ENCODE measurements at places on chromosomes 5 and 9.

- DNase-seq, result no peak
Observed at GRCh38 chr5:157596487-157596886, 20.9 kb upstream of the ADAM19 start.

DNA sequence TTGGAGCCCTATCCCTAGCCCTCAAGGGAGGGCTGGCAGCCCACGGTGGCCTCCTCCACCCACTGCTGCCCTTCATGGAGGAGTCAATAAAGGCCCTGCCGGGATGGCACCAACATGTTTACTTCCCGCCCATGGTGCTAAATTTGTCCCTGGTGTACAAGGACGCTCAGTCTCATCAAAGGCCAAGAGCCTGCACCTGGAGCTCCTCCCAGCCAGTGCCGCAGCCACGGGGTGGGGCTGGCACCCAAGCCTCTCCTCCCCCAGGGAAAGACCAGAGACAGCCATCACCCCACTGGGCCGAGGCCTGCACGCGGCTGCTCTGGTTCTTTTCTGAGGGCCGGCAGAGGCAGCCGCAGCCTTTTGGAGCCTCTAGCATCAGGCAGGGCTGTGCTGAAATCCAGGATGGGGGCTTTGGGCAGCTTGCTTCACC is 34.8 kb upstream of the RXRA start:
- DNase-seq, result no peak

DNA sequence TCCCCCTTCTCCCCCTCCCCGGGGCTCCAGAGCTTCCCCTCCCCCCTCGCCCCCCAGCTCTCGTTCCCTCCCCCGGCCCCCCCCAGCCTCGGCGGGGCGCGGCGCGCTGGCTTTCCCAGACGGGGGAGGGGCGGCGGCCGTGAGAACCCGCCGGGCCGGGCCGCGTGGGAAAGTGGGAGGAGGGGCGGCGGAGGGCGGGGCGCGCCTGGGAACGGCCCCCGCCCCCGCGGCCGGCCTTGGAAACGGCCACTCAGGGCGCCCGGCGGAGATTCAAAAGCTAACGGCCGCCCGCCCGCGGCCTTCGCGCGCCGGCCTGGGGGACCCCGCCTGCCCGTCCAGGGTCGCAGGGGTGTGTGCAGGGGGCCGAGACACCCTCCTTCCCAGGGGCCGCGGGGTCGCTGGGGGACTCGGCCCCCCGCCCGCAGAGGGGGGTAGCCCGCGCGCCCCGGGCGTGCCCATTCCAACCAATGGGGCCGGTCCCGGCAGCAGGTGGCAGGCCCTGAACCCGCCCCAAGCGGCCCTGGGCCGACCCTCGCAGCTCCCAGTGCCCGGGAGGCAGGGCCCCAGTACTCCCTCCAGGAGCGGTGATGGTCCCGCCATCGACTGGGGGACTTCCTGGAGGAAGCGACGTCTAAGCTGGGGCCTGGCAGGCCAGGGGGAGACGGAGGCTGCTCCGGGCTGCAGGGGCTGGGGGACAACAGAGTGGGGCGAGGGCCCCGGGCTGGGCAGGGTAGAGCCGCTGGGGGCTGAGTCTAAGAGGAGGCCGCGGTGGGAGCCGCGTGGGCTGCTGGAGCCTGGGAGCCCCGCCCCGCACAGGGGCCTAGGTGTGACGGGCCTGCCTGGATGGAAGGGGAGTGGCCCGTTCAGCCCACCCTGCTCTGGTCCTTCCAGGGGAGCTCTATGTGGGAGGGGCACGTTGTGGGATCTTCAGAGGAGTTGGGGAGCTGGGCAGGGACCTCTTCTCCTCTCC is 14.2 kb upstream of the NRARP start:
- peak; percentile 75 for DNase-seq

- no peak for DNase-seq
Observed at GRCh38 chr9:86774116-86774515, 173.2 kb downstream of the GAS1 start.

DNA sequence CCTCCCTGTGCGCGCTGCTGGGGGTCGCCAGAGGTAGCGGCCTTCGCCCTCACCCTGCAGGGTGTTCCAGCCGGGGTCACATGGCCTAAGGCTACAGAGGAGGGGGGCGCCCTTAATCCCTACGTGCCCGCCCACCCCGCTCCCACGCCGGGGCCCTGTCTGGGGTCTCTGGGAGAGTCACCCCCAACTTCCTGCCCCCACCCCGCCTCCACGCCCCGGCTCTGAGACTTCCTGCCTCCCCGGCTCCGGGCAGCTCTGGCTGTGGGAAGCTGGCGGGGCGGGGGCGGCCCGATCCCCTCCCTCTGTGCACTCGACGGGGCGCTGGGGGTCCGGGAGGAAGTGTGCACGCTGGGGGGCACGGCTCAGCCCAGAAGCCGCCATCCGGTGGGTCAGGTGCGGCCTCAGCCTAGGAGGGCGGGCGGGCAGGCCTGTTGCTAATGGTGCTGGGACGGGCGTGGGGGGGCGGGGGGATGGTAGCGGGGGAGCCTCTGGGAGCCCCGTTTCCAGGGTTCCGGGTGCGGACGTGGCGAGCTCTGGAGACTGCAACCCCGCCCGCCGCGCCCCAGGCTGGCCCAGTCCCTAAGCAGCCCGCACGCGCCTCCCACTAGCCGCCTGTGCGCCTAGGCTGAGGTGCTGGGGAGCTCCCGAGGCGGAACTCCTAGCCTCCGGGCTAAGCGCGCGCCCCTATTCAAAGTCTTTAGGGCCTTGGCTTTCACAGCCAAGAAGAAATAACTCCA is 61.6 kb downstream of the CXXC5 start:
- DNase-seq, result no peak

DNA sequence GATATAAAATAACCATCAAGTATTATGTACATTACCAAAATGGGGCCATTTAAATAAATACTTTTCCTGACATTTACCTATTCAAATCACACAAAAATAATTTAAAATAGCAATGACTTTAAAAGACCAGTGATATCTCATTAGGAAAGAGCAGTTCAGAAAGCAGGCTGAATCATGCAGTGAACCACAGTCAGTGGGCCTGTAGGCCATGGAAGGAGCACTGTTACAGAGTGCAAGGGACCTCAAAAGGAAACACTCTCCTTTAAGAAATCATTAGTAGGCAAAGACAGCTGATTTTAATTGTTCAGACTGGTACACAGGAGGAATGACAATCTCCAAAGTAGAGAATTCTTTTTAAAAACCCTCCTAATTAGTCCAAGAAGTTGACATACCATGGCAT is 283.5 kb upstream of the EFNA5 start:
- DNase-seq, result no peak

DNA sequence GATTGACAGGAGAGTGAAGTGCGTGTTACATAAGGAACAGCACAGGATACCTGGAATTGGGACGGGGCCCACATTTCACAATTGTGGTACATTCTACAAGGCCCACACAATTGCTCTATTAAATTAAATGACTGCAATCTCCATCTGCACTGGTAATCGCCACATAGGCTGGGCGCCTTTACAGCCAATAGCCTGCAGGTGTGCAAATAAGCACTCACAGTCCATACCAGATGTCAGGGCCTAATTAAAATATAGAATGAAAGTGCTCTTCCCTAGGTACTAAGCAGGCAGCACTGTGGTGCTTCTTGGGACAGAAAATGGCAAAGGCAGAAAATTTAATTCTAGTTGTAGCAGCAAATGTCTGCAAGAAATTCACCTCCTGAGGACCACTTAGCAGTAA is 82.7 kb downstream of the ATP10B start:
- DNase-seq, result no peak

DNA sequence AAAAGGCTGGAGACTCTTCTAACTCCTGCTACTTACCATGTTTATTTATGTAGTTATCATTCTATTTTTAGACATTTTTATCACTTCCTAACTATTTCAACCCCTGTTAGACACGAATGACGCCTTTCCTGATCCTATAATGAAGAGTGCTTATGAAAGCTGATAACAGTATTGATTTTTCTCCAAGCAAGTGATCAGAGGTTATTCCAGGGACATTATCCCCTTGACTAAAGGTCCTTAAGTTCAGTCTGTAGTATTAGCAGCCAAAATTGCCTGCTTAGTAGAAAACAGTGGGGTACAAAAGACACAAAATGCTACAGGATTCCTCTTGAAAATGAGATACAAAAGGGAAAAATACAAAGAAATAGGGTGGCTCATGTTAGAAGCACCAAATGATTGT is 235.6 kb downstream of the DNAH5 start:
- DNase-seq, result no peak
